ENCODE measurements at places on chromosomes 7 and 10.

GRCh38 chr7:115058726-115059125 is 136.8 kb downstream of the MDFIC start:
- no peak for DNase-seq

GRCh38 chr10:17428351-17429097 is 25.9 kb downstream of the ST8SIA6 start:
- peak; percentile 58 for DNase-seq

- no peak for DNase-seq
These were observed 89.1 kb upstream of the KCNMA1 start for GRCh38 chr10:77726732-77727131.

- DNase-seq, result no peak
These were observed 23.5 kb downstream of the HECTD2 start for GRCh38 chr10:91433620-91434019.

DNA sequence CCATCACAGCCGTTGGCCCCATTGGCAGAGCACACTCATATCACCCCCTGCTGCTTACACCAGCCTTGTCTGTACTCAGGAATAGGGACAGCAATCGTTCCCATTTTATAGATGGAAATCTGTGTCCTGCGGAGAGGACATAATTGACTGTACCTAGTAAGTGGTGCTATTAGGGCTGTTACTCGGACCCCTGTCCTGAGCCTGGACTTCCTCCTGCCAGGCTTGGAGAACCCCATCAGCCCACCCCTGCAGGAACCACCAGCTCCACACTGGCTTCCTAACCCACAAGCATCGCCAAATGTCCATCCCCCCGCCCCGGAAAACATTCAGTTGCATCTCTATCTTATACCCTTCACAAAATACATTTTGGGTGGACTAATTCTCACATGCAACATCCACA is 139.8 kb upstream of the RET start:
- DNase-seq, result no peak

DNA sequence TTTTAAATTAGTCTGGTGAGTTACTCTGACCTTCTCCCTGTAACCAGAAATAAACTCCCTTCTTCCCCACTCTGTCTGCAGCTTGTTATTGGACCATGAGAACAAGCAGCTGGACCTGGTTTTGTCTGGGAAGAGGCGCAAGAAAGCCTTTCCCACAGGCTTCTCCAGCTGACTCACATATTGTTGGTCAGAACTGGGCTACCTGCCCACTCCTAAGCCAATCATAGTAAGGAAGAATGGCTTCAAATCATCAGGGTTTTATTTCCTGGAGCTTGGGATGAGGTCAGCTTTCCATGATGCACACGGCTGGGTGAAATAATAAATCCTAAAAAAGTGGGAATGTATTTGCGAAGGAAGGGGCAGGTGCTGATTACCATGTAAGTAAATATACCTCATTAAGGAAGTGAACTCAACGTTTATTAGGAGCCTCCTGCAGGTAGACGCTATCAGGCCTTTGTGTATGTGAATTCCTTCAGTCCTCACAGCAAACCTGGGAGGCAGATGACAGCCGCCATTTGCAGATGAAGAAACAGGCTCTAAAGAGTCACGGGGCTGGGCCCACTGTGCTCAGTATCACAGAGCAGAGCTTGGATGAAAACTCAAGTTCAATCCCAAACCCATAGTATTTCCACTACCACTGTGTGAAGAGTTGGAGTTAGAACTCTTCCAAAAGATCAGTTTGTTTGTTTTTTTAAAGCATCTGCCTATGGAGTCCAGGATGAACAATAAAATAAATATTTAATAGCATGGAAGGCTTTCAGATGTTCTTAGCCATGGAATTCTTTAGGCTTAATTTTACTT is 32.8 kb downstream of the IL15RA start:
- peak; percentile 15 for DNase-seq

GRCh38 chr7:45220846-45221618 is 63.4 kb downstream of the RAMP3 start:
- DNase-seq, result no peak

- no peak for DNase-seq
These were observed 44.3 kb upstream of the ZC3HAV1 start for GRCh38 chr7:139153832-139154231.

DNA sequence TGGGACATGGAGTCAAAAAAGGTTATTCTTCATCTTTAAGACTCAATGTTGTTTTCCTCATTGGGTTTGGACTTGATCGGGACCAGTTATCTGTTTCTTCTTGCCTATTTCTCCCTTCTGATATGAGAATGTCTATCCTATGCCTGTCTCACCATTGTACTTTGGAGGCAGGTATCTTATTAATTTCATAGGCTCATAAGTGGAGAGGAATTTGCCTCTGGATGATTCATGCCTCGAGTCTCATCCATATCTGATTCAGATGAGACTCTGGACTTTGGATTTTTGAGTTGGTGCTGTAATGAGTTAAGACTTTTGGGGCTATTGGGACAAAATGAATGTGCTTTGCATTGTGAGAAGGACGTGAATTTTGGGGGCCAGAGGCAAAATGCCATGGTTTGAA is 36.2 kb upstream of the CCDC7 start:
- no peak for DNase-seq

GRCh38 chr10:133060022-133060421 is 27.7 kb upstream of the ADGRA1 start:
- no peak for DNase-seq

DNA sequence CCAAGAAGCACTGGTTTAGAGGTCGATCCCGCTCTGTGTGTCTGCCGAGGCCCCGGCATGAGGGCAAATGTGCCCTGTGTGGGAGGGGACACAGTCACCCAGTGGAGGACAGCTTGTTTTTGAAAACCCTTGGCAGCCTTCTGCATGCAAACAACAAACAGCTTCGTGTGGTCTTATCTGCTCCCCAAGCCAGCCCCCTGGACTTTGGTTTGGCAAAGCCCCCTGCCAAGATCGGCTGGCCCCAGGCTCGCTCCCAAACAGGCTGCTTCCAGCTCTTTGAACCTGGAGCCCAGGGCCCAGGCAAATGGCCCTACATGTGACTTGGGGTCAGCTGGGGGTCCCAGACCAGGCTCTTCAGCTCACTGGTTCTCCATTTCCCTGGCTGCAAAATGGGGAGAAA is 2.9 kb downstream of the ELN start:
- DNase-seq, result no peak

GRCh38 chr10:43980313-43980712 is 331.6 kb upstream of the ZNF32 start:
- no peak for DNase-seq

GRCh38 chr10:24930427-24930826 is 22.0 kb downstream of the PRTFDC1 start:
- DNase-seq, result no peak

GRCh38 chr7:4123346-4123745 is 558.7 kb upstream of the FOXK1 start:
- no peak for DNase-seq

- no peak for DNase-seq
These were observed 23.9 kb upstream of the SPAM1 start for GRCh38 chr7:123901101-123901500.

GRCh38 chr10:60384011-60384410 is 5.7 kb downstream of the ANK3 start:
- DNase-seq, result no peak

DNA sequence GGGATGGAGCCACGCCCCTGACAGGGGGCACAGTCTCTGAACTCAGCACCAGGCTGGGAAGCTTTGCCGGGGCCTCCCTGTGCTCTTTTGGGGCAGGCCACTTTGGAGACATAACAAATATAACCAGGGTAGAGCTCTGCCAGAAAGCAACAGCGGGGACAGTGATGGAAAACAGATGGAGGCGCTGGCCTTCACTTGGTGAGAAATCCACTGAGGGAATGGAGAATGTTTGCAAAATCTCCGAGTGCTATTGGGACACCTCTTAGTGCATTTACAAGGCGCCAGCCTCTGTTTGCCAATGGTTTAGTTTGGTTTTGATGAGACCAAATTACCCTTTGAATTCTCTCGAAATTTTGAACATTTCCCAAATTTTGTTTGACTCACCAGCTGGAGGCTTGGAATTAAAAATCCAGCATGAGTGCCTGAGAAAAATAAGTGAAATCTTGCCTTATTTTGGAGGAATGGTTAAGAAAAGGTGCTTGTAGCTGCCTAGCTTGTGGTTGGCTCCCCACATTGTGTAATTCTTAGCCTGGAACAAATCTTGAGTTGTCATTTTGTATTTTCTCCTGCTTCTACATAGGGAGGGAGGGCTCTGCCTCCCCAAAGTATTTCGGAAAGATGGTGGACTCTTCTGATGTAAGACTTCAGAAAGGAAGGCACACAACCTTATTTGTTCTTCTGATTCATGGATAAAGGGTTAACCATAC is 980.5 kb downstream of the LRMDA start:
- DNase-seq, result no peak

GRCh38 chr10:58177362-58177947 is 90.2 kb downstream of the IPMK start:
- peak; percentile 34 for DNase-seq

- DNase-seq, result no peak
These were observed 9.0 kb downstream of the CYP2W1 start for GRCh38 chr7:991729-992656.

DNA sequence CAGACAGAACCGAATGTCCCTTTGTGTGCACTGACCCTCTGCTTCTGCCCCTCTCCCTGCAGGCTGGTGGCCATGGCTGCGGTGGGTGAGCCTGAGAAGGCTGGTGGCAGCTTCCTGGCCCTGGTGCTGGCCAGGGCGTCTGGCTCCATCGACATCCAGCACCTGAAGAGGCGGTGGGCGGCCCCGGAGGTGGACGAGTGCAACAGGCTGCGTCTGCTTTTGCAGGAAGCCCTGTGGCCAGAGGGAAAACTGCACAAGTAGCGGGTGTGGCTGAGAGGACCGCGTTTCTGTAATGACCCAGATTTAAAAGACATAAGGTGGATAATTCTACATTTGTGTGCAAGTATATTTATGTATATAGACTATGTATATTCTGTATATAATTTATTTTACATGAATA is 89.2 kb downstream of the DYNC2I1 start:
- no peak for DNase-seq

DNA sequence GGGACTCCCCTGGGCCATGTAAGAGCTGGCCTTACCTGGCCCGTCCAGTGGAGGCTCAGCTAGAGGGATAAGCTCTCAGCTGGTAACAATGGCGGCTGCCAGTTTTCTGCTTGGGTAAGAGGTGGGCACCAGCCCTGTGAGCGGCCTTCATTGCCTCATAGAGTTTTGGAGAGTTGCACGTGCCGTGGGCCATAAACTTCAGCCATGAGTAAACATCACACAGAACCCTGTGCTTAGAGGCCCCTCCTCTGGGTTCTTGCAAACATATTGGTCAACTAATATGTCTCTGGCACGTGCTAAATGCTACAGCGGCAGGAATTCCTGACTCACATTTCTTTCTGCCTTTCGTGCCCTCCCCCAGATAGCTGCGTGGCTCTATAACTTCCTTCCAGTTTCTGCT is 103.9 kb upstream of the LEP start:
- no peak for DNase-seq

DNA sequence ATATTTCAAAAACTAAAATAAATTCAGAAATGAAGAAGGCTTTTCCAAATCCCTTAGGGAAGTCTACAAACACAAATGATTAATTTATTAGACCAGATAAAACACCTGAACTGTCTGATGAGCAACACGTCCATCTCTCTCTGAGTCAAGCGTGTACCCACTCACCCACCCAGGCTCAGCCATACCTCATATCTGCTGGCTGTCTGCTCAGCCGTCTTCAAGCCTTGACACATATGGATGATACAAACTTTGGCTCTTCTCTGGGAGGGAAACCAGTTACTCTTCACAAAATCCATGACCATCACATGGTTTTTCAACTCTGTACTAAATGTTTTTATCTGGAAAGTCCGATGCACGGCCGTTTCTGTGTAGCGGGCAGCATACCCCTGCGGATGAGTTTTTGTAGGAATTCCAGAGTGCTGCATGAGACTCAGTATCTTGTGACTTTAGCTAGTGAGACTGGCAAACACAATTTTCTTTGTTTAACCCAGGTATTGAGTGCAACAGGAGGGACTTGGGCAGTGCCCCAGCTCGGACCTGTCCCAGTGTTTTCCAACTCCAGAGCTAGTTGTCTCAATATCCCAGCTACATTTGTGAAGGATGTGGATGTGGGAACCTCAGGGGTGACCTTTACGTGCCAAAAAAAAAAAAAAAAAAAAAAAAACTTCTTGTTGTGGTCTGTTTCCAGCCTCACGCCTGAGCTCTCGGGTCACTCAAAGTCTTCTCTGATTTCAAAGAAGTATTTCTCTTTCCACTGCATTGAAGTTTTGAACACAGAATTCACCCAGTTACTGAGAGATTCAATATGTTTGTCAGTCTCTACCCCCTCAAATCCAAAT is at the start of gene C10orf90:
Gene C10orf90 (minus strand): TSS at position 638 of the 839 bp plus-strand sequence. CDS start 213 bp downstream, at position 425.
- no peak for DNase-seq

DNA sequence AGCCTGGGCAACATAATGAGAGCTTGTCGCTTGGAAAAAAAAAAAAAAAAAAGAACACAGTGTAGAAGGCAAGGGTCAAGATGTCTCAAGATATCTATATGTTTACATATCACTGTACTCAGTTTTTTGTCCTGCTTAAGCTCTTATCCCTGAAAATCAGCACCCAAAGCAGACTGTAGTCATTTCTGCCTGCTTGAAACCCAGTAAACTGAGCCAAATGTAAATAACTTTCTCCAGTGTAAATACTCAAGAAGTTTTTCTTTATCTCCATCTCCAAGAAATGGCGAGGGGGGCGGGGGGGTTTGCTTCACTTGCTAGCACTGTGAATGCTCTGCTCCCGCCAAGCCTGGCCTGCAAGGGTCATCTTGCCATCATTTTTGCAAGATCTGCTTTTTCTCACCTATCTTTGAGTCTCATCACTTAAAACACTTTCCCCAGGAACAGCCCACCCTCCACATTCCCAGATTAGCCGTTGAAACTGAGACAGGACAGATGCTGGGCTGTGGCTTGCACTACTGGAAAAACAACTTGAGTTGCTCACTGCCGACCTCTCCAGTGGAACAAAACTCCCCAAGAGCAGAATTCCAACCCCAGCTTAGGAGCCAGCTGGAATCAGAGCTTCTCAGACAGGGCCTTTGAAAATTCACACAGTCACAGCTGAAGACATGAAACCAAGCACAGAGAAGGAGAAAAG is 54.6 kb downstream of the AFAP1L2 start:
- DNase-seq, result no peak

GRCh38 chr7:40923626-40924025 is 779.3 kb downstream of the INHBA start:
- DNase-seq, result no peak

All from thymus (tissue), 14 donors.